ENCODE measurements at places on chromosomes 1 and 21.
A peak's percentile ranks its signal among the peaks of the same experiment; 100 is the strongest.

DNA sequence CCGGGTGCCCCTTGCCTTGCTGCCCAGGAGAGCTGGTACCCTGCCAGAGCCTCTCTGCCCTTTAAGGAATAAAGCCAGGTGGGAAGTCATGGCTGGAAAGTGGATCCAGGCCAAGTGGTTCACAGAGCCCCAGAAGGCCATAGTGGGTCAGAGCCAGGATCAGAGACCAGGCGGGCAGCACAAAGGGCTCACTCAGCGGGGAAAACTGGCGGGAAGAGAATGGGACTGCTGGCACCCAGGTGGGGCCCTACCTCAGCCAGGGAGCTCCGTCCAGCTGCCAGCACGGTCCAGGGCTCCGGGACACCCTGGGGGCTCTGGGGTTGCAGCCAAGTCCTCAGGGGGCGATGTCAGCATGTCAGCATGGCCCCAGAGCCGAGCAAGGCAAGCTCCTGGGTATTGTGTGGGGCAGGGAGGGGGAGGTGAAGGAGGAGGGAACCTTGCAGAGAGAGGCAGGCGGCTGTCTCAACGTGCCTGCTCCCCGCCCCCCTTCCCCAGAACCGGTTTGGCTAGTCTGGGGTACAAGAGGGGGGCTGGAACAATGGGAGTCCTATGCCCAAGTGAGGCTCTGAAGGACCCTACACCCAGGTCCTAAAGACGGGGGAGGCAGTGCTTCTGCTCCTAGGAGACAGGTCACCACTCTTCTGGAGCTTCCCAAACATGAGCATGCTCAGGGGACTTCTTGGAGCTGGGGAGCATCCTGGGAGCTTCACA lies at the start of gene ARHGEF19:
ARHGEF19 (minus strand) TSS at position 402 of the 711 bp plus-strand sequence. CDS start 3,598 bp downstream, outside the sequence.
- DNase-seq = no peak

- no peak for DNase-seq
Observed at GRCh38 chr1:182484531-182485257, 34.7 kb downstream of the RGSL1 start.

GRCh38 chr1:183218027-183218618 lies 32.1 kb downstream of the LAMC2 start:
- DNase-seq = no peak

DNA sequence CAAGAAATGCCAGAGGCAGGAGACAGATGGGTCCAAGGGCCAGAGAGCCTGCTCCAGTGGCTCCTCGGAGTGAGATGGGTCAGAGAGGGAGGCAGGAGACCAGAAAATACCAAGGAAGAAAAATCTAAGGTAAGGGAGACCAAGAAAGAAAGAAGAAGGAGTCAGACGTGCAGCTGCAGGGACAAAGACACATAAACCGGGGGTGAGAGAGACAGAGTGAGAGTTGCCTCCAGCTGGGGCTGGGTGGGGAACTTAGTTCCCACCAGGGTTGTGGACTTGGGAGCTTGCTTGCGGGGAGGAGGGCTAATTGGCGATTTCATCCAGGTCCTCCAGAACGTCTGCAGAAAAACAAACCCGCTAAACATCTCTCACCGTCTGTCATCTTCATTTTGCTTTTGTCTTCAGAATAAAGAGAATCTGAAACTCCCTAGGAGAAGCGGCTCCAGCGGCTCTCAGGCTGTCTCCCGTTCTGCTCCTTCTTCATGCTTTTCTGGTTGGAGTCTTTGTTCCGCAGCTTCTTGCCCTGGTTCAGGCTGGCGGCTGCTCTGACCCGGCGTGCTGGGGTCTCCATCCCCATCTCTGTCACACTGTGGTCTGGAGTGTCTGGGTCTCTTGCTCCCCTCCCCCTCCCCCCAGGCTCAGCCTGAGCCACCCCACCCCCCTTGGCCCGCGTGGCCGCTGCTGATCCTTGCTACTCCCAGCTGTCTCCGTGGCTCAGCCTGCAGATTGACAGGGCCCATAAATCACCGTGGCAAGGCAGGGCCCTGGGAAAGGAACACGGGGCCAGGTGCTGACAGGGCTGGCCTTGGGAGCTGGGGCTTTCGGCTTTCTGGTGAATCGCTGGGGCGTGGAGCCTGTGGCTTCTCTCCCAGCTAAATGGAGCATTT lies 66.6 kb downstream of the UBIAD1 start:
- DNase-seq = peak; percentile 69

- no peak for DNase-seq
Observed at GRCh38 chr1:210412240-210412639, 83.5 kb downstream of the HHAT start.

Measured in cardiac muscle cell (in vitro differentiated cells and primary cell).